ENCODE measurements at places on chromosomes 2 and 18.

DNA sequence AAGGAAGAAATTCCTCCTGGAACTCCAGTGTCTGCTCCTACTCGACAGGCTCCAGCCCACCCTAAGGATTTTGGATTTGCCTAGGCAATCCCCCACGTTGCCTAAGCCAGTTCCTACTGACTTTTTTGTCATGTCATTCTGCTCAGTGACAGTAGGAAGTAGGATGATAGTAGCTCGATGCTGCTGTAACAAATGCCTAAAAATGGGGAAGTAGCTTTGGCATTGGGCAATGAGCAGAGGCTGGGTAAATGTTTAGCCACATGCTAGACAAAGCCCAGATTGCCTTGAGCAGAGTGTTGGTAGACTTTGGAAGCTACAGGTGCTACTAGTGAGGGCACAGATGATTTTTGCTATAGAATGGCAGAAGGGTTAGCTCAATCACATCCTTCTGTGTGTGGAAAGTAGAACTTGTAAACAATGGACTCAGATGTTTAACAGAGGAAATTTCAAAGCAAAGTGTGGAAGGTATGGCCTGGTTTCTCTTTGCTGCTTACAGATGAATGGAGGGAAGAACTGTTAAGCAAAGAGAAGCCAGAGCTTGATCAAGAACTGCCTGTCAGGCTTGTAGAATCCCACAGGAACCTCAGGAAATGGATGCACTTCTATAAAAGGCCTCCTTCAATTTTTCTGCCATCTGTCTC is 154.8 kb downstream of the RNF144A start:
- no peak for DNase-seq

DNA sequence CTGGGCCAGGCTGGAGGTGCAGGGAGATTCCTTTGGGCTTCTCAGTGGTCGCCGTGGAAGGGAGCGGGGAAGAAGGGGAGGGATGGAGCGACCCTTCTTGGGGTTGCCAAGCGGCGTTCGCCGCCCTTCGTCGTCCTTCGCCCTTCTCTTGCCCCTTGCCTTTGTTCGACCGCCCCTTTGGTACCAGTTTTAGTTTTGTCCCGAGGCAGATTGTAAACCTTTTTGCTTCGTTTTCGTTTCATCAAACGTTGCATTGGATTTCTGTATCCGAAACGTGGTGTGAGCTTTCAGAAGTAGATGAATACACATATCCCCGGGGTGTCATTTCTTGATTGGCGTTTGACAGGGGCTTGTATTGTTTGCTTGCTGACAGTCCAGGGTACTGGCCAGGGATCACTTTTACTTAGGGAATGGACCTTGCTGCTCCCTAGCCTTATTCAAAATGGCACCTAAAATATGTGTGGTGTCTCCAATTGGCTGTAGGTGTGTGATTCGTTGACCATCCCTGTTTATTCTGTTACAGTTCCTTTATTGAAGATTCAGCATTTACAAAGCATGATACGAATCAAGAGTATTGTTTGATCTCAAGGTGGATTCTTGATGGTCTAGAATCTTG is 788 bp downstream of the USP14 start:
- no peak for DNase-seq

GRCh38 chr2:120491111-120491625 is 145.2 kb downstream of the INHBB start:
- DNase-seq = no peak

- DNase-seq = no peak
Measured at GRCh38 chr18:23159344-23159743, 24.1 kb downstream of the CABLES1 start.

GRCh38 chr2:132766573-132766972 is 96.6 kb upstream of the LYPD1 start:
- DNase-seq = no peak

GRCh38 chr2:99825630-99826029 is 316.8 kb downstream of the AFF3 start:
- DNase-seq = no peak

GRCh38 chr2:146852661-146853060 is 992.2 kb upstream of the ACVR2A start:
- DNase-seq = no peak

DNA sequence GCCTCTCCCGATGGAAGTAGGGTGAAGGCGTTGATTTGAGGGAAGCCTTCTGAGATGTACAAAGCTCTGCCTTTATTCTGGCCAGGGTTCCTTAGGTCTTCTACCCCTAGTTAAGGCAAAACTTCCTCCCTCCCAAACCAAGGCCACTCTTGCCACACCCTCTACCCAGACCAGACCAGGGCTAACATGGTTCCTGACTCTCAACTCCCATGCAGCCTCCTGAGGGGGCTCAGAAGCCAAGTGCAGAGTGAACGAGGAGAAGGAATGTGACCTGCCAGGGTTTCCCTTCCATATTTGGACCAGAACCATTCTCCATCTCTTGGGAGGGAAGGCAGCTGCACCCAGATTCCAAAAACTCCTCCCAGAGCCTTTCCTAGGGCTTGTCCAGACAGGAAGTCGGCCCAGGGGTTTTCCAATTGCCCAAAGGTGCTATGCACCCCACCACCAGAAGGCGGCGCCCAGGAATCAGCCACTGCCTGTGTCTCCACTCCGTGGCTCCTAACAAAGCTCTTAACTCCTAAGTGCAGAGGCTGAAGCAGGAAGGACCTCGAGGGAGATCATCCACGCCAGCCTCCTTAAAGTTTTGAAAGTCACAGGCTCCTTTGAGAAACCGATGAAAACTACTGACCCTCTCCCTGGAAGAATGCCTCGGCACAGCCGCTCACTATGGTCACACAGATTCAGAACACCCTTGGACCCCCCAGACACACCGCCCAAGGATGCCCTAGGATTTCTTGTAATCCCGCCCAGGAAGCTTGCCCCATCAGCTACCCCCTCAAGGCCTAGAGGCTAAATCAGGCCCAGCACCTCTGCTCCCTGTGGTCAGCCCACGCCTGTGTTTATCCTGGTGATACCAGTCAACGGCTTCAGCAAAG is 157.8 kb downstream of the SMAD2 start:
- no peak for DNase-seq

- no peak for DNase-seq
Measured at GRCh38 chr2:26491563-26492167, 13.7 kb upstream of the OTOF start.

All from stimulated activated CD8-positive, alpha-beta memory T cell treated with anti-CD3 and anti-CD28 coated beads, Interleukin-4, amount 100 ng/mL, for 4 hours (primary cell).